Activated T-cell treated with anti-CD3 and anti-CD28 coated beads, Interleukin-2, amount 50 U/mL, for 72 hours (primary cell): ENCODE measurements at places on chromosomes 16 and 17.

GRCh38 chr17:29363716-29364115 is 26.4 kb upstream of the TAOK1 start:
- DNase-seq = no peak

GRCh38 chr16:2970563-2970962 is 1.4 kb downstream of the PAQR4 start:
- no peak for DNase-seq

DNA sequence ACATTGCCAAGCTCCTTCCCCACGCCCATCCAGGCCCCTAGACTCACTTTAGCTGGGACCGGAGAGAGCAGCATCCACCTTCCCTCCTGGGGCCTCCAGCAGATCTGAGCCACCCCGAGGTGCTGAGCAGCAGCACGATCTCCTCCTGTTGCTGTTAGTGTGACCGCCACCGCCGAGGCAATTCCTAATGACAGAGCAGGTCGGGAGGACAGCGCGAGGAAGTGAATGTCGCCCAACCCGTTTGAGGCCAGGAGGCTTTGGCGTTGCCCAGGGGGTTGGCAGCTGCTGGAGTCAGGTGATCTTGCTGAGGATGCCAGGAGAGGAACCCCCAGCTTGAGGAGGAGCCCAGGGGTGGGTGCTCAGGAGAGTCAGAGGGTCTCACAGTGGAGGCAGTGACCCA is at the start of gene RNF222:
RNF222 (minus strand) TSS at position 192 of the 400 bp plus-strand sequence. CDS start 4,366 bp downstream, outside the sequence.
- DNase-seq = no peak

DNA sequence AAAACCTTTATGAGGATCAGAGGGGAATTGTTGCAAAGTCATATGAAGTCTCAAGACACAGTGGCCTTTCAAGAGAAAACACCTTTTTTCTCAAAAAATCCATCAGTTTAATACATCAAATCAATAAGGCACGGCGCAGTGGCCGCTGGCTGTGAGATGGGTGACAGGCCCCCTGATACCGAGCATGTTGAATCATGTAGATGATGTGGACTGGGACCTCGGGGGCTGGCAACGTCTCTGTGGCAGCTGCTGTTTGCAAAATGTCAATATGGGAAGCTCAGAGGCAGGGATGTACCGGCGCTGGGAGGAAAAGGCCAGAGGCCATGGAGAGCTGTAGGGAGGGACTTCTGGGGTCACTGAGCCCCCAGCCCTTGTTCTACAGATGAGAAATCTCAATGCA is 169.1 kb downstream of the GSG1L start:
- no peak for DNase-seq

GRCh38 chr16:57091200-57091974 is 996 bp upstream of the CPNE2 start:
- no peak for DNase-seq

DNA sequence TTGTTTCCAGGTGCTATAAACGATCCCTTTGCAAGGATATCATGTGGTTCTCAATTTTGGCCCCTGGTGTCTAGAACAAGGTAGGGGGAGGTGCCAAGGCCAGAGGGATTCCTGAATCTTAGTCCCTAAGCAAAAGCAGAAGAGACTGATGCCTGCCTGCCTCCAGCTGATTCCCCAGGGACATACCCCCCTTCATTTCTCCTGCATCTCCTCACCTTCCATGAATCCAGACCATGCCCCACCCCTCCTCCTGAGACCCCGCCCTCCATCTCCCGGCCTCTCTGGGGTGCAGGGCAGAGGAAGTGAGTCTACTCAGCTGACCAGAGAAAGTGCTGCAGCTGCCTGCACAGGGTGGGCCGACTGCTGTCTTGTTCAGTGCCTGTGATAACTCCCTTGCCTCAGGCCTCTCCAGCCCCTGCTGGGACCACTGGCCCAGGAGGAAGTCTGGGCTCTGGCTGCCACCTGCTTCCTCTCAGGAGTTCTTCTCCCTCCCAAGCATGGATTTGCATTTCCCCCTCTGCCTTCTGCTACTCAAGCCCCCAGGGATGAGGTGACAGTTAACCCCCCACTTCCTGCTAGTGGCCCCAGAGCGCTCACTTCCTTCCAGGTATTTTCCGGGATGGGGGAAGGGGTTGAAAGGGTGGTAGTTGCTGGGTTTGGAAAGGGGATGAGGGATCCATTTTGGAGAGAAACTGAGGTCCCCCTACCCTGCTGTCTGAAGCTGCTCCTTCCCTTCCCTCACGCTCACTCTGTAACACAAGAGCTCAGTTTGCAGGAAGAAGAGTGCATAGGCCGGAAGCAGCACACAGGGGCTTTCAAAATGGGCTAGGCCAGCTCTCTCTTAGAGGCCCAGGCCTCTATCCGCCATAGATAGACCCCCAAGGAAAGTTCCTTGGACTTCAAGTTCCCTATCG is 10.5 kb upstream of the TSPOAP1 start:
- DNase-seq = peak; percentile 82

- no peak for DNase-seq
These were observed 27.8 kb upstream of the MFSD6L start for GRCh38 chr17:8826808-8827435.

- DNase-seq = no peak
These were observed 25.6 kb upstream of the BHLHA9 start for GRCh38 chr17:1244606-1245012.

- no peak for DNase-seq
These were observed 36.8 kb downstream of the NLRC5 start for GRCh38 chr16:57025941-57026777.
